ENCODE measurements at places on chromosomes 3 and 15.

- DNase-seq = no peak
Observed at GRCh38 chr3:3109407-3110298, 521 bp downstream of the IL5RA start.

- DNase-seq = no peak
Observed at GRCh38 chr3:141039589-141039988, 11.6 kb upstream of the SPSB4 start.

GRCh38 chr3:116390318-116390717 is 55.0 kb downstream of the LSAMP start:
- DNase-seq = no peak

- no peak for DNase-seq
Observed at GRCh38 chr15:80240276-80240675, 11.7 kb downstream of the CTXND1 start.

GRCh38 chr3:37968813-37969595 is 21.6 kb upstream of the VILL start:
- no peak for DNase-seq

DNA sequence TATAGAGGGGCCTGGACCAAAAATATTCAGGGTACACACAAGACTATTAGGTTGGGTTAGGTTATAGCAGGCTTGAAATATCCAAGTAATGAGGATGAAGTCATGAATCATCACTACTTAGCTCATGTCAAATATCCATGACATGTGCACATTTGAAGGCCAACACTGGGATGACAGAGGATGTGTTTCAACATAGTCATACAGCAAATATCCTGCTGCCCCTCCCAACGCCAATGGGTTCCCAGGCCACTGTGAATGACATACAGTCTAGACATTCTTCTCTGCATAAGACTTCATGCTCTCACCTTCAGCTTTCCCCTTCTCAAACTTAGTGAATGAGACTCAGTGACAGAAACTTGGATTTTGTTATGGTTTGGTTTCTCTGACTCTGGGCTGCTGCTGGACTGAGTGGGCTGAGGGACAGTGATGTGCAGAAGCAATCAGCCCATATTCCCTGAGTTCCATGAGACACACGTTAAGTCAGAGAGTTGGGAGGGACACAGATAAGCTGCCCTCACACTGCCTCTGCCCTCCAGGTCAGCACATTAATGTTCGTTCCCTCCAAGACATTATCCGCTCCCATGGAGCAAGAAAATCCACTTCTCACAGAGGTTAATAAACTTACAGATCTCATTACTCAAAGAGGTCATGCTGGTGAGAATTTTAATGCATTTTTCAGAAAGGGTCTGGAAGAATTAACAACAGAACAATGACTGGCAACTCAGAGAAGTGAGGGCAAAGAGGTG is 15.4 kb downstream of the HOMER2 start:
- DNase-seq = no peak

DNA sequence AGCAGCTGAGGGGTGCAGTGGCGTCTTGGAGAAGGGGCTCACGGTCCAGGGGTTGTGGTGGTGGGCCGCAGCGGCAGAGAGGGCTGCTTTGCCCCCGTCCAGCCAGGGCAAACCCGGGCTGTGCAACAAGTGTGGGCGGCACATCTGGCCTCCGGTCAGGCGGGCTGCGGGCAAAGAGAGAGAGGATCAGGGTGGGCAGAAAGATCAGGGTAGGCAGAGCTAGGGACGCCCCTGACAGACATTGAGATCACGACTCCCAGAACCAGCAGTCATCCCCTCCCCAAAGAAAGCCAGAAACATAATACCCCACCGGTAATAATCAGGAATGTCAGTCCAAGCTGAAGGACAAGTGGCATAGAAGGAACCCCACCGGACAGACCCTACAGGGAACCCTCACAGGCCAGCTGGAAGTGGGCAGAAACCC is 6.8 kb downstream of the GATA2 start:
- no peak for DNase-seq

DNA sequence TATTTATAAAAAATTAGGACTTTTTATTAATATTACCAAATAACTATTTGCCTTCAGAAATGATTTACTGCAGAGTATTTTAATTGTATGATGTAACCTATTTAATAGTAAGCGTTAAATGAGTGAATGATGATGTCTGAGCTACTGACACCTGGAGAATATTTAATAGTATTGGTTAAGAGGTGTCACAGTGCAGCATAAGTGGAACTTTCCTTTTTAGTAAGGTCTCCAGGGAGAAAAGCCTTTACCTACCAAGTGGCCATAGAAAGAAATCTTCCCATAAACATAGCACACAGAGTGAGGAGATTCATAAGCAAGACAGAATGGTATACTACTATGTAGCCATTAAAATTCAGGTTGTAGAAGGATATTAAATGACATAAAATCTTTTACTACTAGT is 441.7 kb downstream of the TBL1XR1 start:
- no peak for DNase-seq

GRCh38 chr3:10378742-10379141 is 57.8 kb upstream of the SEC13 start:
- no peak for DNase-seq

DNA sequence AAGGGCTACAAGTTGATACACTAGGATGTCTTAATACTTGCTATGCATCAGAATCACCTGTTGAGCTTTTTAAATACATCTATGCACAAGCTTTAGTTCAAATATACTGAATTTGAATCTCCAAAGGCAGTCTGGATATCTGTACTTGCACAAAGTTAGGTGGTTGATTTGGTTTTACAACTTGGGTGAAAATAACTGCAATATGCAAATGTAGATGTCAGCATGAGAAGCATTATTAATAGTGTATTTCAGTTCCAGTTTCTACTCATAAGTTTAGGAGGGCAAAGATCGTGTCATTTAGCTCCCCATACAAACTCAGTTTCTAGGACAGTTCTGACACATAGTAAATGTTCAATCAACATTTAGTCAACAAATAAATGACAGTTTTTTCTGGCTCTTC is 25.6 kb downstream of the IQCB1 start:
- no peak for DNase-seq

- no peak for DNase-seq
Observed at GRCh38 chr15:50944672-50945071, 36.2 kb downstream of the AP4E1 start.

GRCh38 chr3:49720855-49721595 is 1.5 kb upstream of the AMIGO3 start:
- DNase-seq = no peak

- DNase-seq = no peak
Observed at GRCh38 chr3:137789236-137789635, 25.1 kb downstream of the SOX14 start.

DNA sequence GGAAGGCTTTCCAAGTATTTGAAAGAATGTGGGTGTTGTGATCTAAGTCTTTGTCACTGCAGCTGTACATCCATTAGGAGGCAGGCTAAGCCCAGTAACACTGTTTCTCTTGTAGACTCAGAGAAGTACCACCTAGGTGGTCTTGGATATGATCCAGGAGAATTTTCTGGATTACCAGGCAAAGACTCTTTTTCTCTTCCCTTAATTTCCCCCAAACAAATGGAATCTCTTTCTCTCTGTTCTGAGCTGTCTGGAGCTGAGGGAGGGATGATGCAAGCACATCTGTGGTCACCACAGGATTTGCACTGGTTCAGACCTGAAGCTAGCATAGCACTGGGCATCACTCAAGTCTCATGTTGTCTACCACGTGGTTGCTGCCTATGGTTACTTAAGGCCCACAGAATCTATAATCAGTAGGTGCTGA is 227.6 kb downstream of the NECTIN3 start:
- DNase-seq = no peak

- no peak for DNase-seq
Observed at GRCh38 chr15:51649659-51650521, 27.3 kb upstream of the DMXL2 start.

GRCh38 chr3:172276103-172276502 is 172.2 kb downstream of the GHSR start:
- no peak for DNase-seq

DNA sequence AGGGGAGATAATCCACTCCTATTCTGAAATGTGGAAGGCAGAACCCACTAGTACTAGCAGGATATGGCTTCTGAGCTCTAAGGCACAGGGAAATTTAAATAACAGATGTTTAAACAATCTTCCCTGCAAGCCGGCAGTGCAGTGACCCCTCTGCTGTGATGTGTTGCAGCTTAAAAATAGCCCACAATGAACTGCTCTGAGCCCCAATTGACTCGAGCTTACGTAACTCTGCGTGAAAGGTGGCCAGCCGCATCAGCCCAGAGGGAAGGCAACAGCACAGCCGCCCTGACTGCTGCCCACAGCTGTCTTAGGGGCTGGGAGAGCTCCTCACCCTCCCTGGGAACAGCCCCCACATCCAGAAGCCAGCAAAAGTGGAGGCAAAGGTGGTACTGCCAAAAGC is 12.5 kb upstream of the CAMKV start:
- DNase-seq = no peak

GRCh38 chr3:168034152-168034928 is 61.4 kb downstream of the GOLIM4 start:
- DNase-seq = no peak

DNA sequence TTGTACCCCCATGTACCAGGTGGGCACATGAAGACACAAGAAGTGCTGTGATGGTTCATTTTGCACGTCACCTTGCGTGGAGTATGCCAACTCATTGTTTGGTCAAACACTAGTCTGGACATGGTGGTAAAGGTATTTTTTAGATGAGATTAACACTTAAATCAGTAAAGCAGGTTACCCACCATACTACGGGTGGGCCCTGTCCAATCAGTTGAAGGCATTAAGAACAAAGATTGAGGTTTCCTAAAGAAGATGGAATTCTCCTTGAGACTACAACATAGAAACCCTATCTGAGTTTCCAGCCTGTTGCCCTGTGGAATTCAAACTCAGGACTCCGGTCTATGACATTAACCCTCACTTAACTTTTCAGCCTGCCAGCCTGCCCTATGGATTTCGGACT is 118.4 kb downstream of the RPLP1 start:
- no peak for DNase-seq

DNA sequence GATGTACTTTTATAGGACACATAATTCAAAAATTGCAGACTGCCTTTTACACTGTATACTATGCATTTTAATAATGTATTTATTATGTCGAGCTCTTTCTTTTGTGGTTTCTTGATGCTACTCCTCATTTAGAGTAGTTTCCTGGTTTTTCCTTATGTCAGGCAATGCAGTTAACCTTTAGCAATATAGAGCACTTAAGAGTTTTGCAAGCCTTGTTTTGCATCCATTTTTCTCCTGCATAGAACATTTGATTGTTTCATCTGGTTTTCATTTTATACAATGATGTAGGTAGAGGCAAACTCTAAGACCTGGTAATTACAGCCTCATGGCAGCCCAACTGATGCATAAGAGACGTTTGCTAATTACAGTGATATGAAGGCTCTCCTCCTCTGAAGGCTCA is 86.3 kb downstream of the PDZRN3 start:
- DNase-seq = no peak

DNA sequence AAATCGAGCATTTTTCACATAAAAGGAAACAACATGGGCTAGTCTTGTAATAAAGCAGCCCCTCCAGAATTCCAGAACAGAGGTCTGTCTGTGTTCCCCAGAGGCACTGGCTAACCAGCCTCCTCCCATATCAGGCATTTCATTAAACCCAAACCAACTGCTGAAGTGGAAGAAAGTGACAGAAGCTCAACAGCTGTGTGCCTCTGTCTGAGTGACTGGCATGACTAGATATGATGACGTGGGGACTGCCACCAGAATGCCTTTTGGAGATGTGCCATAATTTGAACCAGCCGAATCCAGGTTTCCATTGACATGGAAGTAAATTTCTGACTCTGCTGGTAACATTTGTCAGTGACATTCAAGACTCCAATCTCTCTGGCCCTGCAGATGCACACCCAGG is 8.7 kb downstream of the LIMD1 start:
- no peak for DNase-seq

- no peak for DNase-seq
Observed at GRCh38 chr3:64021922-64022321, 1.4 kb downstream of the PSMD6 start.

DNA sequence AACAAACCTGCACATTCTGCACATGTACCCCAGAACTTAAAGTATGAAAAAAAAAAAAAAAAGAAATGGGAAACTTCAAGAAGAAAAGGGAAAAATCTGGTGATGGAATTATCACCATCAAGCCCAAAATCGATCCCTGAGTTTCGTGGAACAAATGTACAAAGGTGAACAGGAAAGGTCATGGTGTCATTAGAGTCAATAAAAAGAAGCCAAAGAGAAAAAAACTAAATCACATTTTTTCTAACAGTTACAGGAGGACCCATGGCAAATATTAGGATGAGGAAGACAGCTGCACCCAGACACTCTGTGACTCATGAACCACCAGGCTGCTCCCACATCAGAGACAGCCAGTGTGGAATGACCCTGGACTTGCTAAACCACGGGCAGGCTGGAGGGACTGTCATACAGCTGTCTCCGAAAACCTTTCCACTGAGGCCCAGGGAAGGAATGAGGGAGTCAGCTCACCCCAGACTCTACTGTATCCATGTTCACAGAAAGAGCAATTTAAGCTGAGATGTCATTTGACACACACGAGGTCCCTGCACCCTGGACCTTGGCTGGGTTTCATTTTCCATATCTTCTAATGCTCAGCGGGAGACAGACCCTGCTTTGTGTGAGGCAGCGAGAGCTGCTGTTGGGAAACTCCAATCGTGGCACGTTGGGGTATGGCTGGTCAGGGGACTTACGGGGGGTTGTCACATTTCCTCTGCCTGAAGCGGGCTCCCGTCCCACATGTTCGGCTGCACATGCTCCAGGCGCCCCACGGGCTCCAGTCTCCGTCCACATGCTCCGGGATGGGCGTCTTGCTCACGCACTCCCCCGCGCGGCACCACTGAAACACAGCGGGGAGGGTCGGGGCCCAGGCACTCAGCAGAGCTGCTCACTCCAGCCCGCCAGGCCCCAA is 210.2 kb downstream of the ADAMTS17 start:
- no peak for DNase-seq

- DNase-seq = no peak
Observed at GRCh38 chr3:127287840-127288239, at the start of gene PRR20G. Gene PRR20G, minus strand, starts transcription at chr3:127288046. Its CDS starts 681 bp downstream, at chr3:127287365.

- DNase-seq = no peak
Observed at GRCh38 chr3:106795553-106795952, 581.7 kb upstream of the CCDC54 start.

GRCh38 chr3:157195965-157196364 is 36.0 kb upstream of the CCNL1 start:
- no peak for DNase-seq

GRCh38 chr3:168048414-168049330 is 47.1 kb downstream of the GOLIM4 start:
- no peak for DNase-seq

GRCh38 chr3:188339410-188340295 is 185.7 kb downstream of the LPP start:
- DNase-seq = no peak

- no peak for DNase-seq
Observed at GRCh38 chr3:151483961-151484520, 23.2 kb upstream of the IGSF10 start.

Measured in amygdala (tissue), 56 donors.